ENCODE measurements at places on chromosomes 1 and 21.
A peak's percentile ranks its signal among the peaks of the same experiment; 100 is the strongest.

DNA sequence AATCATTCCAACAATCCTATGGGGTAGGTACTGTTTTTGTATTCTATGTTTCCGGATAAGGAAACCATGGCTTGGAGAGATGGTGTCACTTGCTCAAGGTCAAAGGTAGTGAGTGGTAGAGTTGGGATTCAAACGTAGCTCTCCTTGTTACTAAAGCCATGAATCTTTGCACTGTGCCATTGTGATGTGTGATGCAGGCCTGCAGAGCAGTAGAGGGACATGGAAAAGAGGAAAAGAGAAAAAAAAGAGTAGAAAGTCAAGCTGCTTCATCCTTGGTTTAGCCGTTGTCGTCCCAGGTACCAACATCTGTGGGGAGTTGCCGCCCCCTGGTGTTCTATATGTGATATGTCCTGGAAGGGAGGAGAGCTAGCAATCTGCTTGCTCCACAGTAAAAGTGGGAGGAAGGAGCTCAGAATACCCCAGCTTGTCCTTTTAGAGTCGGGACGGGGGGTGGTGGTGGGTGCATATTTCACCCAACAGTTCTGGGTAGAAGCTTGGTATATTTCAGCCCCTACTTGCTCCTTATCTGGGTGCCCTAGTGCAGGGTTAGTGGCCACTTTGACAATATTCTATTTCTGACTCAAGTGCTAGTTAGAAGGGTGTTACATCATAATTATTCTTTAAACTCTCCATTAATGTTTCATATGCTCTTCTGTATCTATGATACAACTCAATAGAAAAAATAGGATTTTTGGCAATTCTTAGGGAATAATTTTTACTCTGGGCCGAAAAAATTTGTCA lies 98.4 kb downstream of the EBNA1BP2 start:
- peak; percentile 51 for DNase-seq

DNA sequence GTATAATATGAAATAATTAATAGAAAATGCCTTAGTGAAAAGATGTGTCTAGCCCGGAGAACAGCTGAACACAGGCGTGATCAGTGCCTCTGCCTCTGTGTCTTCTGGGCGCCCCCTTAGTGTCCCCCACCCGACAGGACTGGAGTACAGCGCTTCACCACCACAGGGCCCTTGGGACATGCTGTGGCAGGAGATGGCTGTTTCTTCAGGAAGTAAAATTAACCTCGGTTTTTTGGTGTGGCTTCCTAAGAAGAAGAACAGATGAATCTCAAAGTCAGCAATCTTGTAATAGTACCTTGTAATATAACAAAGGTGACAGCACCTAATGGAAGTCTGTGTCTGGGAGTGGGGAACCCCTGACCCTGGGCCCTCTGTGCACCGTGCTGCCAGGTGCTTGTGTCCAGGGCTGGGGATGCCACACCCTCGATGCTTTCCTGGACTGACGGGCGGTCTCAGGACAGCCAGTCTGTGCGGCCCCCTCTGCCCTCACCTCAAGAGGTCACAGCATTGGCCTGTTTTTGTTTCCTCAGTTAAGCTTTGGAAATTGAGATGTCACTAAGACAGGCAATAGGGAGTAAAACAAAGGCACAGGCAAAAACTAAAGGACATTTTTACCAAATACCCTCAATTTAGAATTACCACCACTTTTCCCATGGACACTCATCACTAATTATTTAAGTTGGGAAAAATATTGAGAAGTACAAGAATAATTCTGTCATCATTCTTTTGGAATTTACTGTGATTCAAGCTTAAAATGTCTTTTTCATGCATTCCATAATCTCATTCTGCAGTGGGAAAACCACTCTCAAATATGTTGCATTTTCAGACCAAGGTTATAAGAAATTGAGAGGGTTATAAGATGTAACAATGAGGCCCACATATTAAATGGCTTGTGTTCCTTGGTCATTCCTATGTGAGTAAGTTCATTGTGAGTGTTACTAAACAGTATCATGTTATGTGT lies 79.3 kb downstream of the ADARB1 start:
- DNase-seq, result no peak

GRCh38 chr1:244840219-244840794 lies 4.8 kb downstream of the COX20 start:
- no peak for DNase-seq

DNA sequence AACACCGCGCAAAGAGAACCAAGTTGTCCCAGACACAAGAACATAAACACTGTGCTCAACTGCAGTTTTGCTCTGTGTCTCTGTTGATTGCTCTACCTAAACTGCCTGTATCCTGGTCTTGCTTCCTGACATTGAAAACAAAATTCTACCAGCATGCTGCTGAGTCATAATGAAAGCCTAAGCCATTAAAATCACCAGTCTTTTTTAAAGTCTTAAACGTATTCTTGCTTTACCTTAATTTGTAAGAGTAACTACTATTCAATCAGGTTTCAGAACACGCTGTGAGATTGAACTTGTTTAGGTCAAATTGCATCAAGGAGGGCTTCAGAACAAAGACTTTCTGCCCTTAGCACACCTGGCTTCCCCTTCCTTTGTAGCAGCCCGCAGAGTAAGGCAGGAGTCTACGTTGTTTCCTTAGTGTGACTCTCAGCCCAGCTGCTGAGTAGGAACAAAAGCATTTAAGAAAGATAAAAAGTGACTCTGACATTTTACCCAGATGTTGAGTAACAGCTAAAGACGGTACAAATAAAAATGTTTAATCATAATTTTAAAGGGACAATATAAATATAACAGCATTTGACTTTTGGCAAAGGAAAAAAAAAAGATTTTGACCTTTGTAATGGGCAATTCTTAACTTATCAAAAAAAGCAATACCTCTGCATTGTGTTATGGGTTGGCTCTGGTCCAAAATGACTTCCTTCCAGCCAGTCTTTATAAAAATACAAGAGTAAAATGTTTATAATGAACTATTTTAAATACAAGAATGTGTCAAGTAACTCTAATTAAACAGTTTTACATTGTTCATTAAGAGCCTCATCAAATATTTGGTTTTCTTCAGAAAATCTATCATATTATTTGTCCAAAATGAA lies 186.9 kb upstream of the ADGRL4 start:
- peak; percentile 48 for DNase-seq

GRCh38 chr1:171160639-171161354 lies 24.3 kb upstream of the FMO2 start:
- DNase-seq, result no peak

DNA sequence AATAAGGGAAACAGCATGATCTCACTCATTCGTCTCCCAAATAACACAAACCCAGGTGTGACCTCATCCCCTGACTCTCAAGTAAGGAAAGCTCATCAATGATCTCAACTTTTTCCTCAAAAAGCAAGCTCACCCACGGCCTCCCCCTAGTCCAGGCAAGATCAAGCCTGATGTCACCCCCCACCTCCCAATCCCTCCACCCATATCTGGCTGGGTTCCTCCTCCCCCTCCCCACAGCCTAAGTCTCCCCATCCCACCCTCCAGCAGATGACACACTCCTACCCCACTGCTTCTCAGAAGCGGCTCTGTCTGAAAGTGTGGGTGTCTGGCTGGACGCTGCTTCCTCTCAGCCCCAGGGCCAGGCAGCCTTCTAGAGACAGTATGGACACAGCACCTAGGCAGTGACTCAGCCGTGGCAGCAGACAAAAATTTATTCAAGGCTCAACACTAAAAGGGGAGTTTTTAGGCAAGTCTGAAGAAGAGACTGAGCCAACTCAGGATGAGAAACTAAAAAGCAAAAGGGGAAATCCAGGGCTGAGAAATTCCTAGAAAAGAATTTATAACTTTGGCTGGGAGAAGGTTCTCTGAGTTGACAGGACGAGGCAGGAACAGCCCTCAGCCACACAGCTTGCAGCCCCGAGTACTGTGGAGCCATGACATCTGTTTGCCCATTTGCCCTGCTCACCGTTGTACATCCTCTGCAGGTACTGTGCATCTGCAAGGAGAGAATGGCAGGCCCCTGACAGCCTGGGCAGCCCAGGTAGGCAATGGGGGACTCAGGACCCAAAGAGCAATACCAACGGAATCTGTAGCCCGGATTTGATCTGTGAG lies 81.6 kb upstream of the LRRC8D start:
- no peak for DNase-seq

DNA sequence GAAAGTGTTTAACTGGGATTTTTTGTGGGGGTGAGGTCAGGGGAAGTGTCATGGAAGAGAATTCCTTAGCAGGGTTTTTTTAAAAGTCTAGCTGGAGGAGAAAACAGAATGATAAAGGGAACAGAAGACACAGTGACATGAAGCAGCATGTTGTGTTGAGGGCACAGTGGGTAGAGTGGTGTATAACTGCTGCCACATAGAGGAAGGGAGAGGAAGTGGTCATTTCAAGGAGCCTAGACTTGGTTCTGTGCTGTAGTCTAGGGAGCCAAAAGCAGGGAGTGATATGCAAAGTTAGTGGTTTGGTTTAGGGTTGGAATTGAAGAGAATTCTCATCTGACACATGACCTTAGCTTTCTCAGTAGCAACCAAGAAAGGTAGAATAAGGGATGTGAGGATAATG lies 10.2 kb downstream of the EEIG2 start:
- DNase-seq, result no peak

DNA sequence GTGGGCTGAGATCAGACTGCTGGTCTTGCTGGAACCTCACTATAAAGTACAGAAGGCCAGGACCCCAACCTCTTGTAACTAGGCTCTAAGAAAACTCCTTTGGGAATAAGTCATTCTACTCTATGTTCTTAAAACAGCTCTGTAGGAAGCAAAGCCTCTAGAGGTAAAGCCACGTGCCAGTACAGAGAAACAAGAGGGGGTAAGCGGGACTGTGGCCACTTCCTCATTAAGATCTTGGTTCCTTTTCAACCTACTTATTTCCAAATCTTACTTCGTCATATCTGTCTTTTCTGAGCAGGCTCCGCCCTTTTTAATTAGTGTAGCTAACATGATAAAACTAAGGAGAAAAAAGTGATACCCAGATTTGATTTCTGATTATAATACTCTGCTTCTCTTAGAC lies 3.8 kb downstream of the NCSTN start:
- DNase-seq, result no peak

DNA sequence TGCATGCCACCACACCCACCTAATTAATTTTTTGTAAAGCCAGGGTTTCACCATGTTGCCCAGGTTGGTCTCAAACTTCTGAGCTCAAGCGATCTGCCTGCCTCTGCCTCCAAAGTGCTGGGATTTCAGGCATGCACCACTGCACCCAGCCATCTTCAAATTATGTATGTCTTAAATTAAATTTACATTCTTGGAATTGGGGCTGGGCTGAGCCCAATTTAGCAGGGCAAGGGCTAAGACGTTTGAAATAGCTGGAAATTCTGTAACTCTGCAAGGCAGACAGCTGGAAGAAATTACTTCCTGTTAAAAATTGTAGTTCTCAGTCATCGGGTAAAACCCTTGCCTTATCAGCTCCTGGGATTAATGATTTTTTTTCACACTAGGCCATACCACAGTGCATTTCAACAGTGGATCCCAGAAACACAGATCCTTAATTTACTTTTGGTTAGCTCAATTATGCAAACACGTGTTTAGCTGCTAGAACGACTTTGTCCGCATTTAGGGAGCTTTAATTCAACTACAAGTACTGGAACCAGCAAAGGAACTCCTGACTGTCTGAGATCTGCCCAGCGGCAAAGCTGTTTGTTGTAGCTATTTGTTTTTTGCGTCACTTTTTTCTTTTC lies 83.3 kb downstream of the OLFML3 start:
- DNase-seq, result no peak

GRCh38 chr1:45924736-45925135 lies 121.3 kb downstream of the MAST2 start:
- DNase-seq, result no peak

GRCh38 chr1:168098534-168099320 lies 38.0 kb downstream of the GPR161 start:
- DNase-seq, result no peak

- no peak for DNase-seq
Measured at GRCh38 chr21:26719750-26720149, 125.5 kb downstream of the ADAMTS1 start.

DNA sequence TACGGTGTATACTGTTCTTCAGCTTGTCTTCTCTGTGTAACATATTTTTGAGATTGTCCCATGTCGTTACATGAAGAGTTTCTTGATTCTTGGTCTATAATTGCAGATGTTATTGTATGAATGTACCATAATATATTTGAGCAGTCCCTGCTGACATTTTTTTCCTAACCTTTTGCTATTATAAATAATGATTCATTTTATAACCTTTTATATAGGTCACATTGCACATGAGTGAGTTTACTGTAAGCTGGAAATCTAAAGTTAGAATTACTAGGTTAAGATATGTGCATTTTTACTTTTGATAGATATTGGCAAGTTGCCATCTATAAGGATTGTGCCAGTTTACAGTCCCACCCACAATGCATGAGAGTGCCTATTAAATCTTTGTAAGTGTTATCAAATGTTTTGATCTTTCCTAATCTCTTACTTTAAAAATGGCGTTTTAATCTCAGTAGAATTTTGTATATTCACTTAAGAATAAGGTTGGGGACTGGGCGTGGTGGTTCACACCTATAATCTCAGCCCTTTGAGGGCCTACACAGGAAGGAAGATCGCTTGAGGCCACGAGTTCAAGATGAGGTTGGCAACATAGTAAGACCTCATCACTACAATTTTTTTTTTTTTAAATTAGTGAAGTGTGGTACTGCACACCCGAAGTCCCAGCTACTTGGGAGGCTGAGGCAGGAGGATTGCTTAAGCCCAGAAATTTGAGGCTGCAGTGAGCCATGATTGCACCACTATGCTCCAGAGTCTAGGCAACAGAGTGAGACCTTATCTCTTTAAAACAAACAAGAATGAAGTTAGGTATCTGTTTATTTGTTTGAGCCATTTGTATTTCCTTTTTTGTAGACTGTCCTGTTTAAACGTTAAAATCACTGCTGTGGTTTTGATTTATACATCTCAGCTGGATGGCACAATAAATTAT lies 36.5 kb downstream of the ZMYM1 start:
- DNase-seq, result no peak

DNA sequence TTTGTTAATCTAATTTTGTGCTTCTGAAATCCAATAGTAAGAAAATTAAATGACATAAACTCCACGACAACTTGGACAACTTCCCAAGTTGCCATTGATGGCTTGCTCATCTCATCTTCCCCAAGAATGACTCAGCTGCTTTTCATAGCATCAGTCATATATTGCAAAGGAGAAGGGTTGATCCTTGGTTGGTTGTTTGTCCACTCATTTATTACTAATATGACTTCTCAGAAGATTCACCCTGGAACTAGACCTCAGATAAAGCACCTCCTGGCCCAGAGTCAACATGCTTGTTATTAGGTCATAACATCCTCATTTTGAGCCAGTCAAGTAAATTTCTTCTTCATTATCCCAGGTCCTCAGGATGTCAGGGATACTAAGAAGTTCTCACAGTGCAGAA lies 2.3 kb upstream of the LCE3D start:
- no peak for DNase-seq

- no peak for DNase-seq
Measured at GRCh38 chr21:36803816-36804439, 105.0 kb downstream of the SIM2 start.
